Activated T-cell treated with anti-CD3 and anti-CD28 coated beads, Interleukin-2, amount 50 U/mL, for 48 hours (primary cell): ENCODE measurements at places on chromosomes 12 and 14.

DNA sequence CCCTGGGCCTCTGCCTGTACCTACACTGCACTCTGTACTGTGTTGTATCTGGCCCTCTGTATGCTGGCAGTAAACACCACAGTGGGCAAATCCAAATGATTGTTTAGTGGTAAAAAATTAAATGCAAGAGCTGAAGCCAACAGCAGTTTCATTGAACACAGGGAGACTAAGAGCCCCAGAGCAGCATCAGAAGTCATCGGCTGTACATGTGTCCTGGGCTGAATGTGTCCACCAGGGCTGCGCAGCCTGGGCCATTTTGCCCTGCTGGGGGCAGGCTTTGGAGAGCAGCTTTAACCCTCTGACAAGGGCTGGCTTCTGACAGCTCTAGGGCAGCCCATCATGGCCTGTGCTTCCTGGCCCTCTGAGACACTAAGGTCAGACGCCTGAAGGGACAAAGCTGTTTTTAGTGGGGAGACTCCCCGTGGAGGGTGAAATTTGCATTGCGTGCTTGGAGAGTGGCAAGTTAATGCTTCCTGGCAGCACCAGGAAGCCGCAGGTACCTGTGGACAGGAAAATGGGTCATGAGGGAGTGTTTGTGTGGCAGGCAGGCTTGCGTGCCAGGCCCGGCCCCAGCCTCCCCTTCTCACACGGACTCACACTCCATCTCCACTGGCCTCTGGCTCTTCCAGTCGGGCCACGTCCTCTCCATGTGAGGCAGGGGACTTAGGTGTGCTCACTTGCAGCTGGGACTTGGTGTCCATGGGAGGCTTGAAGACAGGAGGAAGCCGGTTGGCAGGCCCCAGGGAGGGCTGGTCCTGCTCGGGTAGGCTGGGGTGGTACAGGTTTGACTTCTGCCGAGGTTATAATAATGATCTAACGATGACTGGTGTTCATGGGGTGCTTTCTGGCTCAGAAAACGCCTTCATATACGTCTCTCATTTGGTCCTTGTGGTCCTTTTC, 150.1 kb downstream of the TSPAN9 start:
- DNase-seq, result no peak

DNA sequence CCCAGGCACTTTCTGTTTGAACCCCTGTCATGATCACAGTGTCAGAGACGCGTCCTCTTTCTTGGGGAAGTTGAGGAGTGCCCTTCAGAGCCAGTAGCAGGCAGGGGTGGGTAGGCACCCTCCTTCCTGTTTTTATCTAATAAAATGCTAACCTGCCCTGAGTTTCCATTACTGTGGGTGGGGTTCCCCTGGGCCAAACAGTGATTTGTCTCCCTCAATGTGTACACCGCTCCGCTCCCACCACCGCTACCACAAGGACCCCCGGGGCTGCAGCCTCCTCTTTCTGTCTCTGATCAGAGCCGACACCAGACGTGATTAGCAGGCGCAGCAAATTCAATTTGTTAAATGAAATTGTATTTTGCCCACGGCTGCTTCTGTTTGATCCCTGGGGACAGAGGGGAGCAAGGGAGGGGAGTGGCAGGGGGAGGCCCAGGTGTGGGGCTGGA, 5.1 kb downstream of the SHMT2 start:
- DNase-seq, result no peak

GRCh38 chr12:11769723-11770514, 120.4 kb downstream of the ETV6 start:
- no peak for DNase-seq

DNA sequence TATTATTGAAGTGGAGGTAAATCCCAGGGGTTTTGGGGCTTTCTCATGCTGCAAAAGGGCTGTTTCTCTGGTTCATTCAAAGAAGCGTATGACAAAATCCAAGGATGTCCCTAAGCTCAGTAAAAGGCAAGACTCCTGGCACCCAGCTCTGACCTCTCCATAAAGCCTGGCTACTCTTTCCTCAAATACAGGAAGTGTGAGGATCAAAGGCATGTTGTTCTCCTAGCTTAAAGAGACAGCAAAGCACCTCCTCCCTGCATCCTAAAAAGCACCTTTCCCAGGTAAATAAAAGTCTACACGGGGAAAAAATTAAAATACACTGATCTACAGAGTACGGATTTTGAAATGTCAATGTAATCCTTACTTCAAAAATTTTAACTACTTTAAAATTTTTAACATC, 118.6 kb downstream of the LMNTD1 start:
- no peak for DNase-seq

- no peak for DNase-seq
Observed at GRCh38 chr12:82458101-82458500, 99.8 kb downstream of the METTL25 start.

DNA sequence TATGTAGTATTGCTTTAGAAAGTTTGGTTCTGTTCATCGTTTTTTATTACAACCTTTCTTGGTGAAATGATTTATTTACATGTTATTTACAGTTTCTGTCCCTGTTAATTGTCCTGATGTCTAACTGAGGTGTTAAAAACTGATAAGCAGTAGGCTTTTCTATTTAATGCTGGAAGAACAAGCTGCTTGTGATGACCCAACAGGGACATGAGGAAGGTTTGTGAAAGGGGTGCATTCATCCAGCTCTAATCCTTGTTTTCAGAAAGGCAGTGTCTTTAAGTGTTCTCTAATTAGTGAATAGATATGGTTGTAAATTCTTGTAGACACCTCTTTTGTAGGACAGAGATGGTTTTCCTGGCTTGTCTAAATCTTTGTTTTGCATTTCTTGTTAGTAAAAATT, 191.4 kb downstream of the FOXA1 start:
- DNase-seq, result no peak

DNA sequence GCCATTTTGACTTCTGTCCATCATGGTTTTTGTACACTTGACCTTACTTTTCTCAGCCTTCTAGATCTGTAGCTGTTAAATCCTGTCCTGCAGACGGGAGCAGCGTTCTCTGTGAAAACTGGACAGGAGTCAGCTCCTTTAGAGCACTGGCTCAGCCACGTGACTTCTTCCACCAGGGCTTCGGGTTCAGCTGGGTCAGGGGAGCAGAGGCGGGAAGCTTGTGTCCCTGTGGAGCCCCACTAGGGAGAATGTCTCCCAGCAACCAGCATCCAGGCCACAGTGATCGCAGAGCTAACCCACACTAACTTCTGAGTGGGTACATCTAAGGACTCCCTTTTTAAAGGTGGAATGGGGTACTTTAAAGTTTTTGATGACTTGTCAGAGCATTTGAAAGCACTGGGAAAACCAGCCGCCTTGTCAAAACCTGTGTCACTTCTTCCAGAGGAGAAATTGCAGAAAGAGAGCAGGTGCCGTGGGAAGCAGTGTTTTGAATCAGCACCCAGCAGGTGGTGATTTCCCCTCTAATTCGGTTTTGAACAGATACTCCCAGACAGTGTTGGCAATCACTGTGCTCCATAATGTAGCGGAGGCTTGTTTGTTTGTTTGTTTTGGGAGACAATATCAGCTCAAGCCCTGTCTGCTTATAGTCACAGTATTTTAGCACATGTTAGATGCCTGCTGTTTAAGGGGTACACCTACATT, 17.9 kb downstream of the DERA start:
- no peak for DNase-seq

GRCh38 chr12:5648692-5649359, 216.9 kb downstream of the NTF3 start:
- DNase-seq, result no peak

- no peak for DNase-seq
Observed at GRCh38 chr12:132006056-132006680, 56.4 kb downstream of the EP400 start.

GRCh38 chr12:70556179-70556869, 80.9 kb downstream of the PTPRB start:
- DNase-seq, result no peak

DNA sequence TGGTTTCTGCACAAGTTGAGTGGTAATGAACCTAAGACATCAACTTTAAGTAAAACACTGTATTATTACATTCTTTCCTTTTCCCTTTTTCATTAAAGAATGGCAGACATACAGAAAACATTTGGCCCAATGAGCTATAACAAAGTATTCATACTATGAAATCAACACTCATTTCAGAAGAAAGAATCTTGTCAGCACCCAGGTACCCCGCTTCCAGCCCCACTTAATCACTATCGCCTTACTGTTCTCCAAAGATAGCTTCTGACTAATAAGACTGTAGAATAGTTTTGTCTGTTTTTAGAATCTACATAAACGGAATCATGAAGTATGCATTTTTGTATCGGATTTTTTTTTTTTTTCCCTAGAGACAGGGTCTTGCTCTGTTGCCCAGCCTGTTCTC, 9.5 kb downstream of the CNTN1 start:
- DNase-seq, result no peak

DNA sequence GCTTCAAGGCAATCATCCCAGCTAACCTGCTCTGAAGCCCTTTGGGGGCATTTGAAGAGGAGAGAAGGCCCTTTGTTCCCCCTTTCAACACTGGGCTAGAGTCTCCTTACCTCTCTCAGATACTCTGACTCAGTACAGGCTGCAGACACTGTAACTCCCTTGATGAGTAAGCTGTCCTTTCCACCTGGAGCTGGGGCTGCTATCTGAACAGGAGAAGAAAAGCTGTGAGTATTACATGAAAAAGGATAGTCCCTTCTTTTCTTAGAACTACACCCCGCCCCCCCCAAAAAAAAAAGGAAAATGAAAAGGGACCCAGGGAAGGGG, 186.6 kb upstream of the PLEKHG7 start:
- no peak for DNase-seq

GRCh38 chr14:96502621-96503305, 581 bp downstream of the PAPOLA start:
- no peak for DNase-seq

- DNase-seq, result no peak
Observed at GRCh38 chr14:24677956-24678355, 44.0 kb upstream of the GZMB start.
